Midbrain (tissue), 1 donor: ENCODE measurements at places on chromosomes 7 and 10.
A peak's percentile ranks its signal among the peaks of the same experiment; 100 is the strongest.

DNA sequence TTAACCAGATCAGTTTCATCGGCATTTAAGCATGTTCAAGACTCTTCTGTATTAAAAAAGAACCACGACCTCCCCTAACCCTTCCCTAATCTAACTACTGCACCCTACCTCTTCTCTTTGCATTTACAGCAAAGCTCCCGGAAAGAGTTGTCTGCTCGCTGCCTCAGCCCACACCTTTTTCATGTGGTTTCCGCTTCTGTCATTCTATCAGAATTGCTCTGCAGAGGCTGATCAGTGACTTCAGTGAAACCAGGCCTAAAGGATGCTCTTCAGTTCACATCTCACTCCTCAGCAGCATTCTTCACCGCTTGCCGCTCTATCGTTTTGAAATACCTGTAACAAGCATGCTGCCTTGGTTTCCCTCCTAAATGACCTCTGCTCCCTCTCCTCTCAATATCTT is 160.9 kb downstream of the SDK1 start:
- no peak for DNase-seq

GRCh38 chr10:62805231-62806099 is 945 bp downstream of the ADO start:
- peak; percentile 2 for DNase-seq

DNA sequence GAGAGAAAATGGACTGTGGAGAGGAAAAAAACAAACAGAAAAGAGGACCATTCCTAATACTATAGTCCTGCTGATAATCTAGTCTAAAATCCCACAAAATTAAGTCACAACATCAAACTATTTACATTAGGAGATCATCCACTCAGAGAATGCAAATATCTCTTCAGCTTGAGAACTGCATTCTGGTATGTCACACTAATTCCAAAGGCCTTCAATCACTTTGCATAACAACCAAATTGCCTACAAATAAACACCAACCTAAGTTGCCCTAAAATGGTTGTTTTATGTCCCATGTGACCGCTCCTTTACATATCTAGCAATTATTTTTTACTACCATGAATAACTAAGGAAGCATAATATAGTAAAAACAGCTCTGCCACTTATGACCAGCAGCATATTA is 264.3 kb downstream of the CACNA2D1 start:
- DNase-seq = no peak

- no peak for DNase-seq
Observed at GRCh38 chr7:39509912-39510311, 56.3 kb upstream of the YAE1 start.

- no peak for DNase-seq
Observed at GRCh38 chr7:106420736-106421135, 136.0 kb upstream of the NAMPT start.

- no peak for DNase-seq
Observed at GRCh38 chr10:80260295-80261243, 28.9 kb downstream of the MAT1A start.

GRCh38 chr10:70479165-70479581 is 606 bp downstream of the PALD1 start:
- DNase-seq = no peak

DNA sequence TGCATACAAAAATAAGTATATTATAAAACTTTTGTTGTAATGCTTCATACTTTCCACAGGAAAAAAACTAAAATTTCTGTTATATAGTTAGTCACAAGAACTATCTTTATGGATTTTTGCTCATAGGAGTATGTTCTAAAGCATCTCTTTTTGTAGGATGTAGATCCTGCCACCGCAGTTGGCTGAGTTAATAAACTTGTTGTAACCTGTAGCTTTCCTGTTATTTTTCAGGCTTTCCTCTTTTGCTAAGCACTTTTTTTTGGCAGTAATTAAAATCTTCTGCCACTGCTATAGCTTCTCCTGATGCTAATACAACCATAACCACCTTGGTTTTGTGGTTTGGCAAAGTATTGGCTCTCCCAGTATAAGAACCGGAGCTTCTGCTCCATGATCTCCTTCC is 60.3 kb downstream of the WNT2 start:
- no peak for DNase-seq

DNA sequence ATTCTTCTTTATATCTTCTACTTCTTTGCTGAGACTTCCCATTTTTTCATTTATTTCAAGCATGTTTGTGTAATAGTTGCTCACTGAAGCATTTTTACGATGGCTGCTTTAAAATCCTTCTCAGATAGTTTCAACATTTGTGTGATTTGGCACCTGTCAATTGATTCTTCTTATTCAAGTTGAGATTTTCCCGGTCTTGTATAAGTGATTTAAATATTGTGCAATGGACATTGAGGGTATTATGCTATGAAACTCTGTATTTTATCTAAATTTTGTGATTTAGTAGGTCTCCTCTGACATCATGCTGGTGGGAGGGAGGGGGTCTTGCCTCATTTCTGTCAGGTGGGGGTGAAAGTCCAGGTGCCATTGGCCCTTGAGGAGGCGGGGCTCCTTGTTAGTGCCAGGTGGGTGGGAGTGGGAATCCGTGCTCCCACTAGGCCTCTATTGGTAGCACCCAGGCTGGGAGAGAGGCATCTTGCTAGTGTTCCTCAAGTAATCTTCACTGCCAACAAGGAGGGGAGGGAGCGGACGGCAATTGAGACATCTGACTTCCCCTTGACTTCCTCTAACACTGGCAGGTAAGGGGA is 73.0 kb downstream of the ANLN start:
- no peak for DNase-seq

GRCh38 chr7:115124409-115124939 is 202.6 kb downstream of the MDFIC start:
- DNase-seq = no peak

DNA sequence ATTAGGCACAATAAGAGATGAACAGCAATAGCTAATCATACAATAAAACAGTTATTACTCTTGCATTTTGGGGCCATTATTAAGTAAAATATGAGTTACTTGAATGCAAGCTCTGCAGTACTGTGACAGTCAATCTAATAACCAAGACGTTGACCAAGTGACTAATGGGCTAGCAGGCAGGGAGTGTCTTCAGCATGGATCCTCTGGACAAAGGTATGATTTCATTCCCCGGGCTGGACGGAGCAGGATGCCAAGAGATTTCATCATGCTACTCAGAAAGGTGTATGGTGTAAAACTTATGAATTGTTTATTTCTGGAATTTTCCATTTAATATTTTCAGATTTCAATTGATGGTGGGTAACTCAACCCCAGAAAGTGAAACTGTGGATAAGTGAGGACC is 80.9 kb downstream of the SHH start:
- DNase-seq = no peak

- peak; percentile 20 for DNase-seq
Observed at GRCh38 chr7:141073173-141073640, 657 bp upstream of the TMEM178B start.

DNA sequence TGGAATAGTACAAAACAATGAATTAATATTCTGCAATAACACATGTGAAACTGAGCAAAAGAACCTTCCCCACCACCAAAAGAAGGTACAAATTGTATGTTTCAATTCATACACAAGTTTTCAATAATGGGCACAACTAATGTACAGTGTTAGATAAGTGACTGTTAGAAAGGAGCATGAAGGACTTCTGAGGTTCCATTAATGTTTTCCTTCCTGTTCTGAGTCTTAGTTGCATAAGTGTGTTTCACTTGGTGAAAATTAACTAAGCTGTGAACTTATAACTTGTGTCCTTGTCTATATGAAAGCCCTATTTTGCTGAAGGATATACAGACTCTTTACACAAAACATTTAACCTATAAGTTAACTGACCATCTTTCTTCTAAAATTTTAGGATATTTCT is 8.2 kb downstream of the GSAP start:
- no peak for DNase-seq

GRCh38 chr7:2266911-2267310 is 24.9 kb downstream of the NUDT1 start:
- DNase-seq = no peak
